GM04503 (cell line): ENCODE measurements at places on chromosomes 7 and 10.
A peak's percentile ranks its signal among the peaks of the same experiment; 100 is the strongest.

GRCh38 chr7:144487901-144488300, 84.4 kb upstream of the NOBOX start:
- no peak for DNase-seq

- peak; percentile 96 for DNase-seq
Measured at GRCh38 chr7:37031571-37032257, 307.4 kb upstream of the AOAH start.

GRCh38 chr7:90320801-90321494, at the start of gene FAM237B:
Gene FAM237B (minus strand): TSS chr7:90321304. CDS start chr7:90319748, 1,556 bp downstream.
- DNase-seq, result no peak

- DNase-seq, result no peak
Measured at GRCh38 chr7:44184206-44184872, 4.9 kb downstream of the GCK start.

- DNase-seq, result no peak
Measured at GRCh38 chr7:148665221-148665620, 33.5 kb upstream of the CUL1 start.

DNA sequence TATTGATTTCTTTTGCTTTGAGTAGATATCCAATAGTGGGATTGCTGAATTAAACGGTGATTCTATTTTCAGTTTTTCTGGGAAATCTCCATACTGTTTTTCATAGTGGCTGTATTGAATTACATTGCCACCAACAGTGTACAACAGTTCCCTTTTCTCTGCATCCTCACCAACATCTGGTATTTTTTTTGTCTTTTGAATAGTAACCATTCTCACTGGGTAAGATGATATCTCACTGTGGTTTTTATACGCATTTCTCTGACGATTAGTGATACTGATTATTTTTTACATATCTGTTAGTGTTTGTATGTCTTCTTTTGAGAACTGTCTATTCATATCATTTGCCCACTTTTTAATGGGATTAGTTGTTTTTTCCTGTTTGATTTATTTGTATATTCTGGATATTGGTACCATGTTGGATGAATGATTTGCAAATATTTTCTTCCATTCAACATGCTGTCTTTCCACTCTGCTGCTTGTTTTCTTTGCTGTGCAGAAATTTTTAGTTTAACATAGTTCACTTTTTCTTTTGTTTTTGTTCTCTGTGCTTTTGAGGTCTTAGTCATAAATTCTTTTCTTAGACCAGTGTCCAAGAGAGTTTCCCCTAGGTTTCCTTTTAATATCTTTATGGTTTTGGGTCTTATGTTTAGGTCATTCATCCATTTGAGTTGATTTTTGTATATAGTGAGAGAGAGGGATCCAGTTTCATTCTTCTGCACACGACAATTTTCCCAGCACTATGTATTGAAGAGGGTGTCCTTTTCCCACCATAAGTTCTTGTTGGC, 584.7 kb downstream of the PHTF2 start:
- no peak for DNase-seq

- no peak for DNase-seq
Measured at GRCh38 chr10:23478570-23478969, 39.7 kb downstream of the OTUD1 start.

GRCh38 chr10:98778277-98778759, 331.6 kb upstream of the HPS1 start:
- DNase-seq, result no peak

GRCh38 chr7:92722541-92722940, 113.8 kb downstream of the CDK6 start:
- no peak for DNase-seq
